ENCODE measurements at places on chromosomes 7 and 10.

DNA sequence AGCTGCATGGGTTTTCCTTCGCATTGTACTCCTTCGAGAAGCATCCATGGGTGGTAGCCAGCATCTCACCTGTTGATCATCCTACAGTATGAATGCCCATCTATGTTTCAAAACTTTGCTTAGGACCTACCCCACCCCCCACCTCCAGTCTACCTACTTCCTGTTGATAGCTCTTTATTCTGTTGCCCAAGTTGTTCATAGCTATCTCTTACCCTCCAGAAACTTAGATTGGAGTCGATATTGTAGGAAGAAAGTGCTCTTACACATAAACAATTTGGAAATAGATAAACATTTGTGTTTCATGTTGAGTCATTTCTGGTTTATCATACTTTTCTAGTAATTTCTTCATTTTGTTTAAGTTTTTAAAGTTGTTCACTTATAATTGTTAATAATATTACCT, 90.1 kb downstream of the FAS start:
- H3K4me3 ChIP-seq = no peak overlapping the region
- no peak for DNase-seq
- H3K27me3 ChIP-seq = no peaks in the 10 kb centered on the region
- no peaks in the 10 kb centered on the region for H3K36me3 ChIP-seq
- H3K27ac ChIP-seq = no peak overlapping the region

DNA sequence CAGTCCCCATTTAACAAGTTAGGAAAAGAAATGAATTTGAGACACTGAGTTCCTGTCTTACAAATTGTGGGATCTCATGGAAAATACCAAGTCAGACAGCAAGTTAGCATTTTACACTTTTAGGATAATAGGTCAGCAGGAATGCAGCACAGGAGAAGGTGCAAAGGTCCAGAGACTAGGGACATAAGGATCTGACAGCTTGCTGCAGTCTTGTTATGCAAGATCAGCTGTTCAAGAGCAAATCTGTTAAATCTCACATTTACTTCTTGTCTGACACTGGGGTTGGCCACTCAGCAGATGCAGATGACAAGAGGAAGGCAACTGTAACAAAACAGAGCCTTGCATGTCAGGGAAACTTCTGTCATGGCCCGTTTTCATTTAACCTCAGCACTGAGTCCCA, 239.6 kb downstream of the PHF14 start:
- no peak for DNase-seq
- H3K27me3 ChIP-seq = no peaks in the 10 kb centered on the region
- H3K27ac ChIP-seq = no peak overlapping the region
- H3K4me1 ChIP-seq = no peaks in the 10 kb centered on the region
- H3K36me3 ChIP-seq = no peaks in the 10 kb centered on the region

GRCh38 chr7:44636926-44637325, 30.5 kb downstream of the OGDH start:
- no peaks in the 10 kb centered on the region for H3K27me3 ChIP-seq
- H3K27ac ChIP-seq = peak overlapping the region; percentile 91
- H3K4me3 ChIP-seq = no peak overlapping the region
- DNase-seq = no peak

GRCh38 chr10:94042001-94042833, 48.5 kb downstream of the PLCE1 start:
- peak overlapping the region; percentile 74 for H3K27ac ChIP-seq
- H3K27me3 ChIP-seq = no peaks in the 10 kb centered on the region
- H3K36me3 ChIP-seq = no peaks in the 10 kb centered on the region
- DNase-seq = peak; percentile 56
- peaks cover 7% of the 10 kb centered on the region for H3K4me1 ChIP-seq

- H3K4me3 ChIP-seq = no peak overlapping the region
- no peak for DNase-seq
- no peak overlapping the region for H3K27ac ChIP-seq
These were observed 29.3 kb upstream of the HECW1 start for GRCh38 chr7:43083106-43083505.

DNA sequence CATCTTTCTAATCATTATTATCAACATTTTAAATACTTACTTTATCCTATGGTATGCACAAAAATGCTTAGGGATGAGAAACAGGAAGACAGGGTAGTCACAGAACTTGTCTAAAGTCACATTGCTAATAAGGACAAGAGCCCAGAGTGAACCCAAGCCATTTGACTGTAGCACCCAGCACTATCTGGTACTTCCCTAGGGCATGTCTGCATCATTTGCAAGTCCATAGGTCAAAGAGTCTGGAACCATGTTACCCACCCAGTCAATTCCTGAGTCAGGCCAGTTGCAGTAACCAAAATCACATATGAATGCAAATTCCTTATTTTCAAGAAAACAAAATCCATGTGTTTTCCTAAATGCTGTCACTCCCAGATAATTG, 19.1 kb downstream of the ASAH2 start:
- H3K27ac ChIP-seq = no peak overlapping the region
- H3K27me3 ChIP-seq = no peaks in the 10 kb centered on the region
- H3K4me3 ChIP-seq = no peak overlapping the region
- DNase-seq = peak; percentile 24

DNA sequence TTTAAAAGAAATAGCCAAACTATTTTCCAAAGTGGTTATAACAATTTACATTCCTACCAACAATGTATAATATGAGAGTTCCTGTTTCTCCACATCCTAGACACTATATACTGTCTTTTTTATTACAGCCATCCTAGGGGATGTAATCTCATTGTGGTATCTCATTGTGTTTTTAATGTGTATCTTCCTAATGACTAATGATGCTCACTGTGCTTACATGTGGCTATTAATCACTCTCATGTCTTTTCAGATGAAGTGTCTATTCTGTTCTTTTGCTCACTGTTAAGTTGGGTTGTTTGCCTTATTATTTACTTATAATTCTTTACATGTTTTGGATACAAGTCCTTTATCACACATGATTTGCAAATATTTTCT, 71.8 kb downstream of the ZNF438 start:
- no peaks in the 10 kb centered on the region for H3K36me3 ChIP-seq
- H3K27me3 ChIP-seq = no peaks in the 10 kb centered on the region
- H3K4me3 ChIP-seq = no peak overlapping the region
- H3K4me1 ChIP-seq = no peaks in the 10 kb centered on the region
- H3K27ac ChIP-seq = no peak overlapping the region

GRCh38 chr7:119879835-119880234, 393.1 kb upstream of the KCND2 start:
- no peaks in the 10 kb centered on the region for H3K4me1 ChIP-seq
- no peaks in the 10 kb centered on the region for H3K36me3 ChIP-seq
- H3K4me3 ChIP-seq = no peak overlapping the region
- DNase-seq = no peak

- H3K27me3 ChIP-seq = no peaks in the 10 kb centered on the region
- H3K27ac ChIP-seq = no peak overlapping the region
- no peaks in the 10 kb centered on the region for H3K36me3 ChIP-seq
- peak; percentile 52 for DNase-seq
- no peak overlapping the region for H3K4me3 ChIP-seq
- peaks cover 3% of the 10 kb centered on the region for H3K4me1 ChIP-seq
These were observed 85.5 kb downstream of the PRTFDC1 start for GRCh38 chr10:24866604-24867583.

- no peaks in the 10 kb centered on the region for H3K36me3 ChIP-seq
- DNase-seq = peak; percentile 42
- H3K4me3 ChIP-seq = no peak overlapping the region
- H3K4me1 ChIP-seq = no peaks in the 10 kb centered on the region
- no peak overlapping the region for H3K27ac ChIP-seq
These were observed 74.4 kb upstream of the PAX2 start for GRCh38 chr10:100670828-100671479.

DNA sequence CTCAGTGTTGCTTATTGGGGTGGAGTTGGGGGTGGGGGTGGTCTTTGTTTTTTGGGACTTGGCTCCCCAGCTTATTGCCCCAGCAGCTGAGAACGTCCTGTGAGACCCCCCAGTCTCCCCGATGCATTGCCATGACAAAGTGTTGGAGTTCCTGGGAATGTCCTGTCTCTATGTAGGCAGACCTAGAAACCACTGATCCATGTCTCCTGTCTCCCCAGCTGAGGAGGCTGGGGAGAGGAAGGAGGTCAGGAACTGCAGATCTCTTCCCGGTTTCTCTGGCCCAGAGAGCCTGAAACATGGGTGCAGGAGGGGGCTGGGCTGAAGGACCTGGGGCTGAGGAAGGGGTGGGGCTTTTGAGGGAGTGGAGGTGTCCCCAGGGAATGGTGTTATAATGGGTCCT, 80.2 kb upstream of the GTF2IRD1 start:
- no peak overlapping the region for H3K27ac ChIP-seq
- H3K4me3 ChIP-seq = no peak overlapping the region
- no peaks in the 10 kb centered on the region for H3K4me1 ChIP-seq
- DNase-seq = no peak

- no peak overlapping the region for H3K4me3 ChIP-seq
- H3K27ac ChIP-seq = no peak overlapping the region
- DNase-seq = peak; percentile 80
- no peaks in the 10 kb centered on the region for H3K36me3 ChIP-seq
These were observed 120.1 kb downstream of the ELAPOR2 start for GRCh38 chr7:86939197-86939814.

GRCh38 chr7:23249486-23249885, 2.9 kb downstream of the GPNMB start:
- no peaks in the 10 kb centered on the region for H3K4me1 ChIP-seq
- H3K27ac ChIP-seq = no peak overlapping the region
- no peaks in the 10 kb centered on the region for H3K36me3 ChIP-seq
- H3K4me3 ChIP-seq = no peak overlapping the region
- DNase-seq = no peak
- peaks cover 19% of the 10 kb centered on the region for H3K27me3 ChIP-seq

DNA sequence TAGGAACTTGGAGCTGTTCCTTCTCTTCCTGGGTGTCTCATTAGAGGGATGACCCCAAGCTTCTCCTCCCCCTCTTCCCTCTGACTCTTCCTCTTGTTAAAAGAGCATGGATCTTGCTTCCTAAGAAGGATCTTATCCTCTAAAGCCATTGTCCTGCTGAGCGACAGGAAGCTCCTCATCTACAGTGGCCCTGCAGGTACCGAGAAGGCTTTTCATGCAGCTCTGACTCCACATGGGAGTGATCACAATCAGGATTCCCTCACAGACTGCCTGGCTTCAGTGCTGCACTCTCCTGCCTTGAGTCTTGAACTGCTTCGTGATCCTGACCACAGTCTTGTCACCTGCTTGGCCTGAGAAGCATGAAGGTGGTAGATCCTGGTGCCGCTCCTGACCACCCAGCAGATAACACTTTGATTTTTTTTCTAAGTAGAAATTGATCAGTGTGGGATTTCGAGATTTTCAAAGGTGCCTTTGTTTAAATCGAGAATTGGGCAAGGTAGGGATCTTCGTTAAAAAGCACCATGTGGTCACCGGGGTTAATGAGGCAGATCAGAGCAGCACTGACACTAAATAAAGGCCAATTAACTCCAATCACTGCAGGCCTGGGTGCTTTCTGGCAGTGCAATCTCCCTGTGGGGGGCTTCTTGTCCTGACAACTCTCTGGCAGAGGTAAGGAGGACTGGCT, 376.4 kb downstream of the NRG3 start:
- DNase-seq = no peak
- H3K27me3 ChIP-seq = no peaks in the 10 kb centered on the region
- H3K4me3 ChIP-seq = no peak overlapping the region
- no peaks in the 10 kb centered on the region for H3K4me1 ChIP-seq
- H3K27ac ChIP-seq = no peak overlapping the region

DNA sequence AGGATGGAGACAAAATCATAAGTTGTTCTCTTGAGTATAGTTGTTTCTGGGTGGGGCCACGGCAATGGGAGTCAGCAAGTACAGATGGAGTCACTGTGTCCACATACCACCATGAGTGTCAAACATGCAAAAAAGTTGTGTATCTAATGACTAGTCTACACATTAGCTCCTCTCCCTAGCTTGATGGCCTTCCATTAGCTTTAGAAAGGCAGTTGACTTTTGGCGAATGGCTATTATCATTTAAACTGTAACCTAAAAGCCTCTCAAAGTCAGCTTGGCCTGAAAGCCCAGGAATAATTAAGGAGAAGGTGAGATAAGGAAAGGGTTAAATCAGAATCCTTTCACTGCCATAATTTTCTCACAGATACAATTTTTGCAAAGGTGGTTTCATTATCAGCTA, 95.5 kb upstream of the MEOX2 start:
- no peaks in the 10 kb centered on the region for H3K4me1 ChIP-seq
- DNase-seq = no peak
- H3K4me3 ChIP-seq = no peak overlapping the region
- no peaks in the 10 kb centered on the region for H3K27me3 ChIP-seq
- H3K27ac ChIP-seq = no peak overlapping the region

GRCh38 chr7:27897001-27897400, 157.0 kb downstream of the TAX1BP1 start:
- no peaks in the 10 kb centered on the region for H3K36me3 ChIP-seq
- no peak overlapping the region for H3K4me3 ChIP-seq
- DNase-seq = peak; percentile 55
- H3K4me1 ChIP-seq = no peaks in the 10 kb centered on the region
- H3K27me3 ChIP-seq = no peaks in the 10 kb centered on the region
- peak overlapping the region; percentile 69 for H3K27ac ChIP-seq

GRCh38 chr10:55330486-55330885, 529.5 kb upstream of the PCDH15 start:
- H3K27me3 ChIP-seq = no peaks in the 10 kb centered on the region
- no peak overlapping the region for H3K4me3 ChIP-seq
- no peaks in the 10 kb centered on the region for H3K4me1 ChIP-seq
- no peaks in the 10 kb centered on the region for H3K36me3 ChIP-seq
- H3K27ac ChIP-seq = no peak overlapping the region
- DNase-seq = no peak

- H3K4me1 ChIP-seq = no peaks in the 10 kb centered on the region
- H3K4me3 ChIP-seq = no peak overlapping the region
- no peak overlapping the region for H3K27ac ChIP-seq
- DNase-seq = no peak
- no peaks in the 10 kb centered on the region for H3K36me3 ChIP-seq
These were observed 269.7 kb upstream of the TPK1 start for GRCh38 chr7:145105561-145105960.

DNA sequence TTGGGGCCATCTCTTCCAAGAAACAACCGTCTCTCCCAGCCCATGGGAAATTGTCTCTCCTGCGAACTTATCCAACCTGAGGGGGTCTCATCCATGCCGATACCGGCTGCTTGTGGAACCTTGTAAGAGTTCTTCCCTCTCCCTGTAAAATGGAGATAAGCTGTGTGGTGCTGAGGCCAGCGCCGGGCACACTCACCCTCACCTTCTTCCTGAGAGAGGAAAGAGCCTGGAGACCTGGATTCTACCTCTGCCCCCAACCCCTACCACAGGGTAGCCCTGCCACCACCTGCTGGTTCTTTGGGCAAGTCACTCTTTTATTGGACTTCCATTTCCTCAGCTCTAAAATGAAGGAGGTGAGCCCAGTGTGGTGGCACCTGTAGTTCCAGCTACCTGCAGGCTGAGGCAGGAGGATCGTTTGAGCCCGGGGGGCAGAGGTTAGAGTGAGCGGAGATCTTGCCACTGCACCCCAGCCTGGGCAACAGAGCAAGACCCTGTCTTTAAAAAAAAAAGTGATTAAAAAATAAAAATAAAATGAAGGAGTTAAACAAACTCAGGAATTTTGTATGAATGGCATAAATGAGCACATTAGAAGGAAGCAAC, 38.4 kb upstream of the PSAP start:
- H3K4me1 ChIP-seq = no peaks in the 10 kb centered on the region
- H3K27me3 ChIP-seq = no peaks in the 10 kb centered on the region
- peak overlapping the region; percentile 26 for H3K4me3 ChIP-seq

- no peaks in the 10 kb centered on the region for H3K4me1 ChIP-seq
- H3K27me3 ChIP-seq = no peaks in the 10 kb centered on the region
- no peak for DNase-seq
- no peak overlapping the region for H3K4me3 ChIP-seq
- no peak overlapping the region for H3K27ac ChIP-seq
These were observed 3.5 kb downstream of the GCK start for GRCh38 chr7:44185729-44186128.

All from colonic mucosa (tissue), 4 donors.